Activated naive CD8-positive, alpha-beta T cell treated with anti-CD3 and anti-CD28 coated beads, Interleukin-2, amount 10 ng/mL, durations not matched to agents 7 days and 5 days (primary cell): ENCODE measurements at places on chromosomes 7 and 10. TPM values are rescaled to one million over a fixed set of nuclear protein-coding genes. Genes with fewer than 3 reads are reported as not detected.

- DNase-seq, result no peak
Measured at GRCh38 chr7:48337012-48337621, 165.9 kb downstream of the ABCA13 start.

- peak; percentile 43 for DNase-seq
Measured at GRCh38 chr10:122648599-122649428, 50.8 kb downstream of the C10orf120 start.

DNA sequence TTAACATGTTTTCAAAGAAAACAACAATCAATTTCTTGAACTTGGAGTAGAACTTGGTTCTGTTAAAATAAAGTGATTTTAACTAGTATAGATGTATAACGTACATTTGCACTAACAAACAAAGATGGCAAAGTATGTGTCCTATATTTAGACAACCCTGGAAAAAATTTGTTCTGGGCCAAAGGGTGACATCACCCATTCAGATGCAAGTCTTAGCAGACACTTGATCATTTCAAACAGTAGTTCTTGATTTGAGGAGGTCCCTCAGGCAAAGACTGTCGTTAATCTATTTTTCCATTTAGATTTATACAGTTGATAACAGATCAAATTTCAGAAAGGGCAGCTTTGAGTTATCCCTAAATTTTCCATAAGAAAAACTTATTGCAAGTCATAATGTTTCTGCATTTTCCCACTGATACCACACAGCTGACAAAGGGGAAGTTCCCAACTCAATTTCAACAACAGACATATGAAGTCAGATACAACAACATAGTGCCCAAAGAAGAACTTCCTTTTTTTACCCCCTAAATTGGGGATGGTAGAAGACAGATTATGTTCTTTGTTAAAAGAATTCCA, 5.2 kb downstream of the NMT2 start:
- DNase-seq, result no peak

DNA sequence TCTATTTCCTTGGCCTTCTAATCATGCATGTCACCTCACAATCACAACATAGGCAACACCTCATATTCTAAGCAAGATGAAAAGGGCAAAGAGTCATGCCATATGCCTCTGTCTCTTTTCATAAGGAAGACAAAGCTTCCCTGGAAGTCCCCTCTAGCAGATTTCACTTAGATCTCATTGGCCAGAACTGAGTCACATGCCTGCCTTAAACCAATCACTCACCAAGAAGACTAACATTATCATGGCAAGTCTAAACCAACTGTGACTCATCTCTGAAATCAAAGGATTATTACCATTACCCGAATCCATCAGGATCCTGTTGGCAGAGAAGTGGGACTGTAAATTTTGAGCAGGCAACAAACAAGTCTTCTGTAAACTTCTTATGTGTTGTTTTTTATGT, 27.8 kb downstream of the CAV1 start:
- no peak for DNase-seq

DNA sequence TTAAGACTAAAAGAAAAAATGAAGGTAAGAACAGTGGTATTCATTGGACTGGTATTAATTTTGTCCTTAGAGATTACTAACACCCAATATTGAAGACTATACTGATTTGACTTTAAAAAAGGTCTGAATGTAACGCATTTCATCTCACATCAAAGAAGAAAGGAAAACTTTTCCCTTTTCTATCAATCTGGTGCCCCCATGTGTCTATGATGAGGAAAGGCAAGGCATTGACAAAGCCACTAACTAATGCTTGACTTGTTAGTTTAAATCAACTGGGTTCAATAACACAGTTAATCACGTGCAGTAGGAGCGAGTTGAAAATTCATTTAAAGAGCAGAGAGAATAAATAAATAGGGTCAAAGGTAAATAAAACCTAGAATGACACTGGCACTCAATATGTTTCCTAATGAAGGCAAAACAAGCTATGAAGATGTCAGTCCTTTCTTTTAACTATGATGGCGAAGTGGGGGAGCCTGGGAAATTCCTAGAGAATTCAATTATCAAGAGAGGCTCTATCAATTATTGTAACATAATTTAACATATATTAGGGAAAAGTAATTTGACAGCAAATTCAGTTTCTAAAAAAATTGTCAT, 180.9 kb downstream of the ANK3 start:
- no peak for DNase-seq

DNA sequence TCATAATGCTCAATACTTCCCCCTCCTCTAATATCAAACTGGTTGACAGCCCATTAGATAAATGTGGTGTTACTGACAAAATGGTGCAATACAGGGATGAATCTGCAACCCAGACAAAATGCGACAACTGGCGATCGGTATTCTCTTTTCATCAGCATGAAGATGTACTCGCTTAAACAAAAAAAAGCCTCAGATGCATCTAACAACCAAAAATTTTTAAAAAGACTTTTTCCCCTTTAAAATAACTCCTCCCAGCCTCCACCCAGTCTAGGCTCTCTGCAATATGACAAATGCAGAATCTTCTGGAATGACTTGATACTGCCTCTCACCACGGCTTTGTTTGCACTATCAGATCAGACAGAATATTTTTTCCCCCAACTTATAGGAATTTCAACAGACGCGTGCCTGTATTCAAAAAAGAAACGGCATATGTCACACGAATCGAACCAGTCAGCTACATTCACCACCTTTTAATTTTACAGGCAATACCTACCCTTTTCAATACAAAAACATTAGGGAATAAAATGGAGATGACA, 1.2 kb downstream of the YWHAG start:
- no peak for DNase-seq

GRCh38 chr10:47261121-47261520, 38.9 kb upstream of the GDF10 start:
- DNase-seq, result no peak

DNA sequence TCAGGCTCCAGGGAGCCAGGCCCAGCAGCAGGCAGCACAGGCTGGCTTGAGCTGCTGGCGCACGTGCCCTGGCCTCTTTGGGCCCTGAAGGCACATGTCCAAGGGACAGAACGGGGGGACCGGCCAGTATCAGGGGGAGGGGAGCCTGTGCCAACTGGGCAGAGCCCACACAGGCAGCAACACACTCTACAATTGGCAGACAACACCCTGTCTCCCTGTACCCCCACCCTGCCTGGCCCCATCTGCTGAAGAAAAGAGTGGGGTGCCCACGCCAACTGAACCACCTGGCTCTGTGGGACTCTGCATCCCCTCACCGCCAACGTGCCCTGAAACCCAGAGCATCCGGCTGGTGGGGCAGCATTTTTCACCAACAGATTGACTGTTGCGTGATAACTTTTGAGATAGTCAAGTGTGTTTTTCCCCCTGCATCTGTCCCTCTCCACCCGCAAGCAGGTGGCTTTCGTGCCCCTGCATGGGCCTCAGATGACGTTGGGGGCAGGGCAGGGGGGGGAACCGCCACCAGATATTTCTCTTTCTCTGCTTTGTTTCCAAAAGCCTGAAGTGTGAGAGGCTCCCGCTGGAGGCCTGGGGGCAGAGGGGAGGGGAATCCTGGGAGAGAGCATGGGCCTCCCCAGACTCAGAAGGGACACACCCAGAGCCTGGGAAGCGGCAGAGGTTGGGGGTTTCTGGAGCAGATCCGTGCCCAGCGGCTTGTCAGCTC, 21.8 kb downstream of the SLIT1 start:
- no peak for DNase-seq

- DNase-seq, result no peak
Measured at GRCh38 chr7:45563401-45563800, 10.8 kb upstream of the ADCY1 start.

GRCh38 chr10:43204042-43204942, 62.6 kb downstream of the RASGEF1A start:
- no peak for DNase-seq

DNA sequence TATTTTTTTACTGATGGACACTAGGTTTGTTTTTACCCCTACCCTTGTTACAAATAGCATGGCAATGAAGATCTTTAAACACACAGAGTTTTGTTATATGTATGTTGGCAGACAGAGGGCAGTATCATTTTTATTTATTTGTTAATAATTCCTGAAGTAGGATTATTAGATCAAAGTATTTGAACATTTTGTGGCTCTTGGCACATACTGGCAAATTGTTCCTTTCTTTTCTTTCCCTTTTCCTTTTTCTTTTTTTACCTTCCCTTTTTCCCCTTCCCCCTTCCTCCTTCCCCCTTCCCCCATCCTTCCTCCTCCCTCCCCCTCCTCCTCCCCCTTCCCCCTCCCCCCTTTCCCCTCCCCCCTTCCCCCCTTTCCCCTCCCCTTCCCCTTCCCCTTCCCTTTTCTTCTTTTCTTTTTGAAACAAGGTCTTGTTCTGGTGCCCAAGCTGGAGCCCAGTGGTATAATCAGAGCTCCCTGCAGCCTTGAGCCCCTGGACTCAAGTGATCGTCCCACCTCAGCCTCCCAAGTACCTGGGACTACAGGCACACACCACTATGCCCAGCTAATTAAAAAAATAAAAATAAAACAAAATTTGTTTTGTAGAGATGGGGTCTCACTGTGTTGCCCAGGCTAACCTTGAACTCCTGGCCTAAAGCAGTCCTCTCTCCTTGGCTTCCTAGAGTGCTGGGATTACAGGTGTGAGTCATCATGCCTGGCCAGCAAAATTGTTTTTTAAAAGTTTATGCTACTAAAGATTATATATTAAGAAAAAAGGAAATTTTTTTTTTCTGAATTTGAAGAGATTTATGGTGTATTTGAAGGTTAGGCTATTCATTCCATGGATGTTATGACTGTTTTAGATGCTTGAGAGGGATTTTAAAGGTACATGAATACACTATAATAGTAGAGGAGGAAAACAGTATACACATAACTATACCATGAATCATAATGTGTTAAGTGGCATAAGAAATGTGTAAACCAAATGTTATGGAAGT, 39.3 kb downstream of the SEPTIN7 start:
- no peak for DNase-seq

DNA sequence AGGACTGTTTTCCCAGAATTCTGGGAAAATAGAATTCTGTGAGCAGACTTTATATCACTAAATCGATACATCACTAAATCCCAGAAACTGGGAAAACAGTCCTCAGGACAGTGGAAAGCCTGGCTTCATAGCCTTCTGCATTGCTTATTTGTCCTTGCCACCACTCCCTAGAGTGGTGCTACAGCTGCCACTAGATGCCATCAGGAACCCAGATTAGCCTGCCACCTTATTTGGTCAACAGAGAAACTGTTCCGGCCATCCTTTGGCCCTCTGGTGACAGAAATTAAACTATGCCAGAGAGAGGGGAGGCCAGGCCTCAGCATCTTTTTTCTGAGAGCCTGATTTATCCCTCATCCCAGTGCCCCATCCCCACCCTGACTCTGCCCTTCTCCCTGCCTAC, 19.6 kb upstream of the NFKB2 start:
- DNase-seq, result no peak

- peak; percentile 47 for DNase-seq
Measured at GRCh38 chr10:45580371-45581215, 92.0 kb downstream of the ZFAND4 start.

DNA sequence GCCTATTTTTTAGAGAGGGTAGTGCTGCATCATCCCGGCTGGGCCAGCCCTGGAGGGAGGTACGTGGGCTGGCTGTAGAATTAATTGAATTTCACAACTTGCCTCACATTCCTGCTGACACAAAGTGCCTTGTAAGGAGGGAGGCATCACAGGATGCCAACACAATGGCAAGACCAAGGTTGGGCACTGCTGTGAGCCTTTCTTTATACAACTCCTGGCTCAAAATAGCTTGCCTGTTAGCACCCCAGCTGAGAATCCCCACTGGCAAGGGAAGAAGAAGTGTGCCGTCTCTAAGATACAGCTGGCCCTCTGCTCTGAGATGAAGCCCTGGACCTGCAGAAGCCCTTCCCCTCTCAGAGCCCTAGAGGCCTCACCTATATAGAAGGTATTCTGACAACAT, 873.9 kb downstream of the GRID1 start:
- no peak for DNase-seq

- DNase-seq, result no peak
Measured at GRCh38 chr10:80452069-80452468, 2.0 kb upstream of the TSPAN14 start.

DNA sequence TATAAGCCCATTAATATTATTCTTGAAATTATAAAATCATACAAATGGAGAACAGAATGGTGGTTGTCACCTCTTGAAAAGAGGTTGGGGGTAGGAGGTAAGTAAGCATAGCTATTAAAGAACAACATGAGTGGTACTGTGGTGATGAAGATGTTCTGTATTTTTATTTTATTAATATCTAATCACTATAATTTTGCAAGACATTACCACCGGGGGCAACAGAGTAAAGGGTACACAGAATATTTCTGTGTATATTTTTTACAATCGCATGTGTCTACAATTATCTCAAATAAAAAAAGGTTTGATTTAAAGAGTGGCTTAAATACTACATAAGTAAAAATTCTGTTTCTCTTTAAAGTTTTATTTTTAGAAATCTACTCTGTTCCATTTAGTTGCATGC, 557.8 kb downstream of the NXPH1 start:
- no peak for DNase-seq

- DNase-seq, result no peak
Measured at GRCh38 chr10:96703358-96703757, 17.0 kb downstream of the PIK3AP1 start.

DNA sequence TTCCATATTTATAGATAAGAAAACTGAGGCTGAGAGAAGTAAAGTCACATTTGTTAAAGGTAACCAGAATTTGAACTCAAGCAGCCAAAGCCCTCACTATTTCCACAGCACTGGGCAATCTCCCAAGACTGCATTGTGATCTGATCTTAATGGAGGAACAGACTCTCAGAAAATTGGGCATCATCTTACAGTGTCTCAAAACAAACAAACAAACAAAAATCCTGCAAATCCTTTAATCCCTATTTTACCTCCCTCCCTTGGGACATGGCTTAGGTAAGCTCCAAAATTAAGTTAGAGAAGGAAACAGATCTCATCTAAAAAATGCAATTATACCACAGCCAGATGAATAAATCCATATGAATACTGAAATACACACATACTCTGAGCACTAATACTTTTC, 57.5 kb downstream of the FHIP2A start:
- DNase-seq, result no peak

GRCh38 chr10:57791546-57791945, 476.1 kb downstream of the IPMK start:
- no peak for DNase-seq

DNA sequence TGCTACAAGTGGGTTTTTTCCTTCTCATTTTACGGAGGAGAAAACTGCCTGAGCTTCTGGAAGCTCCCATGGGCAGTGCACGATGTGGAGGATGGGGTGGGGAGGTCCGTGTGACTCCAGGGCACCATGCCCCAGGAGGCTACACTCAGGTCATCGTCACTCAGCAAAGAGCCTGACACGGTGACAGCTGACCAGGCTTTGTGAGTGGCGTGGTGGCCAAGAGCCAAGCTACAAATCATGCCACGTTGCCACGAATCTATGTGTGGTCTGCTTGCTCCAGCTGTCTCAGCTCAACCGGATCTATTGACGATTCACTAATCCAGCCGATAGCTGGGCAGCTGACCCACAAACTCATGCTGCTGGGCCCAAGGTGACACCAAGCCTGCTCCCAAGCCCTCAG, 27.6 kb upstream of the C10orf71 start:
- DNase-seq, result no peak

- DNase-seq, result no peak
Measured at GRCh38 chr10:77776487-77776886, 138.9 kb upstream of the KCNMA1 start.

GJD4 gene
- total RNA-seq, result not detected

FEZF1 gene
- not detected for total RNA-seq

PAOX gene
- 9.9 TPM for total RNA-seq

CDK5 gene
- total RNA-seq, result 15.3 TPM

CYCS gene
- total RNA-seq, result 94.7 TPM

KLF14 gene
- not detected for total RNA-seq

PAPOLB gene
- not detected for total RNA-seq

PDE6C gene
- not detected for total RNA-seq

NYAP1 gene
- total RNA-seq, result 0.54 TPM

GSTO2 gene
- total RNA-seq, result 1.4 TPM

MKI67 gene
- 256 TPM for total RNA-seq

PPP1R17 gene
- total RNA-seq, result not detected
